ENCODE measurements at places on chromosomes 13 and 19.

DNA sequence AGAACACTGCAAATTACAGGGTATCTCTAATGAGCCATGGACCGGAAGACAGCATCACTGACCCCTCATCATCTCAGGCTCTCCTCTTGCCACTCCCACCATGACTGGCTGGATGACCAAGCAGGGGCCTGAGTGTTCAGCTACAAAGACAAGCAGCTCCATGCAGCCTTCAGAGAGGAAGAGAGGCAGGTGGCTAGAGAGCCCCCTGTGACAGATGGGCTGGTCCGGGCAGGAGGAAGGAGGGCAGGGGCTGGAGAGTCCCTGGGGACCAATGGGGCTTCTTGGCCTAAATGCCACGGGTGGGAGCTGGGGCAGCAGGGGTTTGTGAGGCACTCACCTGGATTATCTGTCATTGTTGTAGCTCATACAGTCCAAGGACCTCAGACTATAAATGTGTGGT, 12.8 kb upstream of the RASA3 start:
- no peak for DNase-seq

DNA sequence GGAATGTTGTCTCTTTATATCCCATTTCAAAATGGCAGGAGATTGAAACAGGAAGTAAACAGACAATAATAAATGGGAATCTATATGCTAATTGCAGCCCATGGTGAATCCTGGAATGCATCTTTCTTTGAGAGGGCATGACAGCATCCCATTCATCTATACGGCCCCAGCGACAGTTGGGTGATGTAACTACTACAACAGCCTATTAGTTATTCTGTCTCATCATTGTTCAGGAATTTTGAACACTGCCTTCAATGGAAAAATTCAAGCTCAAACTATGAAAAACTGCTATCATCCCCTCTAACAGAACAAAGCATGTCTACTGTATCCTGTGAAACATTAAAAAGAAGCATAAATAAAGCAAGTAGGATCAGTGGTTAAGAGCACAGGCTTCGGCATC, 262.1 kb downstream of the DCT start:
- DNase-seq: no peak

- DNase-seq: no peak
Observed at GRCh38 chr13:71856548-71857043, 10.4 kb downstream of the DACH1 start.

- DNase-seq: no peak
Observed at GRCh38 chr13:75705395-75705794, 69.3 kb downstream of the LMO7 start.

- no peak for DNase-seq
Observed at GRCh38 chr13:100382785-100383184, 205.8 kb downstream of the GGACT start.

GRCh38 chr19:54877471-54877870, 3.4 kb downstream of the FCAR start:
- no peak for DNase-seq

- no peak for DNase-seq
Observed at GRCh38 chr19:4707956-4708650, 15.5 kb downstream of the DPP9 start.

DNA sequence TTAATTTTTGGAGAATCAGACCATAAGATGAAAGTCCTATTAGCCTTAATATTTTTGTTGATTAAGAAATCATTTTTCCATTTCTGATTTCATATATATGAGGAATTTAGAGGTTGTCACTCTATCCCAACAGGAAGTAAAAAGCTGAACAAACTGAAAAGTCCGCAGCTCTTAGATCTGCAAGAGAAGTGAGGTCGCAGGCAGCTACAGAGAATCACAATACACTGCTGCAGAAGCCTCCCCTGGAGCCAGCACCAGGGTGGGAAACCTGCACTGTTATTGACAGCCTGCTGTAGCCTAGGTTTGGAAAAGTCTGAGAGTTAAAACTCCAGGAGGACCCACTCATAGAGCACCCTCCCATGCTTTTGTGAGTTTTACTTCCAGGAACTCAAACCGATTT, 29.9 kb downstream of the TNFRSF19 start:
- no peak for DNase-seq
